Chondrocyte (in vitro differentiated cells): ENCODE measurements at places on chromosomes 3 and 15.

GRCh38 chr15:48796521-48796920 lies 14.3 kb downstream of the CEP152 start:
- DNase-seq, result no peak

DNA sequence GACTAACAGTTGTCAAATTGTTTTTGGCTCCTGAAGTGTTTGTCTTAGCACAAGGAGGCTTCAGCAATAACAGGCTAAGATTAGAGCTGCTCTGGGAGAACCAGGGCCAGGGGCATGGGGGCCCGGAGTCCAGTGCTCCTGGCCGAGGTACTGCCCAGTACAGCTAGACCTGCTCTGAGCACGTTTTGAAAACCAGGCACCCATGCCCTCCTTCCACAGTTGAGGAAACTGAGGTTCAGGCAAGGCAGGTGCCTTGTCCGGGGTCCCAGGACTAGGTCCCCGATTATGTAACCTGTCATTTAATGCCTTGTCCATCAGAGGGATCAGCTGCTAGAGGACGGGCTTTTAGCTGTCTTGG lies 19.2 kb downstream of the KBTBD13 start:
- peak; percentile 39 for DNase-seq

DNA sequence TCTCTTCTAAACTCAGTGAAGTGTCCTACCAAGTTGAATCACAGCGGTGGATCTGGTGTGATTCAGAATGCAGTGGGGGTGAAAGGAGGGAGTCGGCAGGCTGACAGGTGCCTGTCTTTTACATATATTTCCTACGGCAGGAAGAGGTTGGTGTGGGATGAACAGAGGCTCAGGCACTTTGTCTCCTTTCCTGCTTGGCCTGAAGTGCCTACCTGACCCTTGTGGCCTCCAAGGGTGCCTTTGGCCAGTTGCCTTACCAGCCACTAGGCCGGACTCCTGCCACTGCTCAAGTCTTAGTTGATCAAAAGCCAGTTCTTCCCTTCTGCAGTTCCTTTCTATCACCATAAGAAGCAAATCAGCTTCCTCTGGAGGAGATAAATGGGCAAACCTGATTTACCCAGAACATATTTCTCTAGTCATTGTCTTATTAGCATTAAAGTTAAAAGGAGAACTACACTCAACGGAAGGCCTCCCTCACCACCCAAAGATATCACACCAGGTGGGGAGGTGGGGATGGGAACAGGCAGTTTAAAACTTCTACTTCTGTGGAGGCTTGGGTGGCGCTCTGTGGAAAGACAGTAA lies 52.1 kb downstream of the CRTC3 start:
- no peak for DNase-seq

GRCh38 chr15:58380280-58380945 lies 51.4 kb upstream of the LIPC start:
- no peak for DNase-seq

- no peak for DNase-seq
Observed at GRCh38 chr3:4895838-4896237, 83.4 kb upstream of the BHLHE40 start.

GRCh38 chr15:73697033-73697467 lies 12.9 kb downstream of the CD276 start:
- peak; percentile 93 for DNase-seq

DNA sequence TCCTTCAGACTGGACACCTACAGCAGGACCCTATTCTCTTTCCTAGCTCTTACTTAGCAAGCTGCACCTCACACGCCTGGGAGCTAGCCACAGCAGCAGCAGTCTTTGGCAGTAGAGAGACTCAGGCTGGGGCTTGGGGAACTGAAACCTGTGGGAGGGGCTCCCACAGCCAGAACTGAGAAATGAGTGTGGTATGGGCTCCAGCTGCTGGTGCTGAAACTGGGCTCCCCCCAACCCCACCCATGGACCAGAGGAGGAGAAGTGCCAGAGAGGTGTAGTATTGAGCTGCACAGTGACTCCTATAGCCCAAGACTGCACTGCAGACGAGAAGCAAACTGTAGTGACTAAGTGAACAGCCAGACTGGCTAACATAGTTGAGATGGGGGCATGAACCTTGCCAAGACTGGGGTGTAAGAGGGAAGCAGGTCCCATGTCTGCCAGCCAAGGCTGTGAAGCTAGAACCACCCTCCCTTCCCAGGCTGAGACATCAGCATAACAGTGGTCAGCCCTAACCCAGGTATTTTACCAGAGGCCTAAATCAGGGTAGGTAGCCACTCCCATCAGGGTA lies 62.5 kb downstream of the MYO5A start:
- DNase-seq, result no peak

GRCh38 chr3:8627201-8627940 lies 17.2 kb downstream of the SSUH2 start:
- no peak for DNase-seq

DNA sequence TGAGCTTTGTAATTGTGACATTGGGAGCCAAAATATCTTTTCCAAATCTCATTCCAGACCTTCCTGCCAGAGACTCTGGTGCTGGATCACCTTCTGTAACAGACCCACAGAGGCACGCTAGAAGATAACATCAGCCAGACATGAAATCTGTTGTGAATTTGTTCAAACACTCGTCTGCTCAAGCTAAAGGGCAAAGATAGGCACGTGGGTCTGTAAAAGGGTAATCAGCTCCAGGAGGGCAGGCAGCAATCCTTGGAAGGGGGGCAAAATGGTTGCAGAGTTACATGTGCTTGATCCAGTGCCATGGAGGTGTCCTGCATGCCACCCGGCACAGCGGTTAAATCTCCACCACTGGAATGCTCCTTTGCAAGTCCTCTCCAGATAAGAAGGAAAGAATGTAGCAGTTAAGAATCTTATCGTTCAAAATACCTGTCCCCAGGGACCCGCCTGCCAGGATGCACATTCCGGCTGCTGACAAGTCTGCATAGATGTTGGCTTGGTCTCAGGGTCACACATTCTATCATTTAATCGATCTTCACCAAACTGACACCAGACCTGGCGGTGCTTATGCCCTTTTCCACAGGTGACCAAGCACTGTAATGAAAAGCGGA lies 74.8 kb downstream of the ADAMTS9 start:
- no peak for DNase-seq

DNA sequence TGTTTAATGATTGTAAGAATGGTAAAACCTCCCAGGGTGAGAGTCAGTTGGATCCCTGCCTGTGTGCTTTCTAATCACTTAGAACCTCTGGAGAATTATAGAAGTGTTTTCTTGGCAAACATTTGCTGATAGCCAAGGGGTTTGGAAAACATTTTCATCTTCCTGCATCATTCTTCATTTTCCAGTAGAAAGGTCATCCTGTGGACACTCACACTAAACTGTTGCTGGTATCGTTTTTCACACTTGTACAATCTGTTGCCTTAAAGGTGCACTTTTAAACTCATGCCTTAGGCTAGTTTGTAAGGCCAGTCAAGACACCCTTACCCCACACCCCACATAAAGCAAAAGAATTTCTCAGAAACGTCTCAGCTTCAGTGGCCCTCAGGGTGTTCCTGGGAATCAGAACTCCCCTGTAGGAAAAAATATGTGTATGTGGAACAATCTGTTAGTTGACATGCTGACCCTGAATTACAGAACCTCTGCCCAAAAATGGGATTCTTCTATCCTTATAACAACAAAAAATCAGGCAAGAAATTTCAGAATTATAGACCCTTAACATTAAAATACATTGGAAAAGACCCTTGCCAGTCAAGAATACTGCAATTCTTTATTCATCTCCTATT lies 5.8 kb upstream of the PLD1 start:
- DNase-seq, result no peak

GRCh38 chr15:76393614-76394013 lies 57.0 kb downstream of the ISL2 start:
- no peak for DNase-seq

GRCh38 chr3:78338405-78338804 lies 1298.5 kb downstream of the ROBO2 start:
- DNase-seq, result no peak

DNA sequence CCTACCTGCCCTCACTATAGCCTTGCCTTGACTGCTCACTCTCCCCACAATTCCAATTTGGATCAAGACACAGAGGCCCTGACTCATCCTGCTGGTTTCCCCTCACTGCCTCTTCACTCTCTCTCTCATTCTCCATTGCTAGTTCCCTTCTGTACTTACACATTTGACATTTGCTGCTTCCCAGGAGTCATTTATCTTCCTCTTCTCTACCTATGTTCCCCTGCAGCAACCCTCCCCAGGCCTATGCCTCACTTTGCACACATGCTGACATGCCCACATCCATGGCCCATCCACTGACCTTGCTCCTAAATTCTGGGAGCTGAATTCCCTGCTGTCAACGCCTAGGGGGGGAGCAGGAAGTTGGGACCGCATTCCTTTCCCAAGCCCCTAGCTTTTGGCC lies 82.2 kb downstream of the SRGAP3 start:
- no peak for DNase-seq

DNA sequence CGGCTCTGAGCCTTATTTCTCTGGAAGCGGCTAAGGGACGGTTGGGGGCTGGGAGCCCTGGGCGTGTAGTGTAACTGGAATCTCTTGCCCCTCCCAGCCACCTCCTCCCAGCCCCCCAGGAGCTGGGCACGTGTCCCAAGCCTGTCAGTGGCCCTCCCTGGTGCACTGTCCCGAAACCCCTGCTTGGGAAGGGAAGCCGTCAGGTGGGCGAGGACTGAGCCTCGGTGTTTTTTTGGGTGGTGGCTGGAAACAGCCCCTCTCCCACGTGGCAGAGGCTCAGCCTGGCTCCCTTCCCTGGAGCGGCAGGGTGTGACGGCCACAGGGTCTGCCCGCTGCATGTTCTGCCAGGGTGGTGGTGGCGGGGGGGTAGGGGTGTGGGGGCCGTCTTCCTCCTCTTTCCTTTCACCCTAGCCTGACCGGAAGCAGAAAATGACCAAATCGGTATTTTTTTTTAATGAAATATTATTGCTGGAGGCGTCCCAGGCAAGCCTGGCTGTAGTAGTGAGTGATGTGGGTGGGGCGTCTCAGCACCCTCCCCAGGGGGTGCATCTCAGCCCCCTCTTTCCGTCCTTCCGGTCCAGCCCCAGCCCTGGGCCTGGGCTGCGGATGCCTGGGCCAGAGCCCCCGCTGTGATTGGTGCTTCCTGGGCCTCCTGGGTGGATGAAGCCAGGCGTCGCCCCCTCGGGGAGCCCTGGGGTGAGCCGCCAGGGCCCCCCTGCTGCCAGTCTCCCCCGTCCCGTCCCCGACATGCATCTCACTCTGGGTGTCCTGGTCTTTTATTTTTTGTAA lies 58.8 kb upstream of the GOLGA8A start:
- DNase-seq, result no peak

DNA sequence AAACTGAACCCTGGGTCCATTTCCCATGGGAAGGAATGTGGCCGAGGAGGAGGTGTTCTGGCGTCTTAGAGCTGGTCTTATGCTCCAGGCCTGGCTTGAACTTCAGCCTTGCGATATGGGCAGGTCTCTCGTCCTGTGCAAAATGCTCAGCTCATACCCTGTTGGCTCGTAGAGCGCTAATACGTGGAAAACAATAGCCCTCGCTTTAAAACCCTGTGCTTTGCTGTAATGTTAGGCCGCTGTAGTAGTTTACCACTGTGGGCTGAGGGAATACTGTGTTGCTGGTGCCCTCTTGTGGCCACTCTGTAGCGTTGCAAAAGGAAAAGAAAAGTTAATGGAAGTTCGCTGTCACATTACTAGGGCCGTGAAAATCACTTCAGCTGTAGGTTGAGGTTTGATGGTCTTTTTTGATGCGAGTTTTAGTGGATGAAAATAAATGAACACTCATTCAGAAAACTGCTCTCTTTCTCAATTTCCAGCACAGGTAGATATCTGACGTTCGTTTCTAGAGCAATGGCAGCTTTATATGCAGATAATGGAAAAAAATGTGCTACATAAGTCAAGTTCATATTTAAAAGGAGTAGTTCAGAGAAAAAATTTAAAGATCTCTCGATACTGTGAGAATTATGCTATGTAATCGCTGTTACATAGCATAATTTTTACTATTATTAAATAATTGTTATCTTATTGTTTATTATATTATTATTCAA lies 92.9 kb downstream of the MCTP2 start:
- no peak for DNase-seq

GRCh38 chr3:36804295-36805055 lies 40.1 kb upstream of the DCLK3 start:
- DNase-seq, result no peak

GRCh38 chr3:81352867-81353266 lies 408.6 kb downstream of the GBE1 start:
- DNase-seq, result no peak

GRCh38 chr3:174820885-174821284 lies 38.2 kb upstream of the NAALADL2 start:
- DNase-seq, result no peak

- no peak for DNase-seq
Observed at GRCh38 chr15:62069551-62069950, 2.8 kb downstream of the C2CD4A start.

DNA sequence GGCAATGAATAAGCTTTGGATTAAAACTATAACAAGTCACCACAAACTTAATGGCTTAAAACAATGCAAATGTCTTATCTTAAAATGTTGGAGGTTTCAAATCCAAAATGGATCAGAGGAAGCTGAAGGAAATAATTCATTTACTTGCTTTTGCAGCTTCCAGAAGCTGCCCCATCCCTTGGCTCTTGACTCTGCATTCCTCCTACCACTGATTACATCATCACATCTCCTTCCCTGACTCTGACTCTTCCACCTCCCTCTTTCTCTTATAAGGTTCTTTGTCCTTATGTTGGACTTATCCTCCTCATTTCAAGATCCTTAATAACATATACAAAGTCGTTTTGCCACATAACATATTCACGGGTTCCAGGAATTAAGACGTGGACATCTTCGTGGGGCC lies 982.8 kb upstream of the ROBO1 start:
- DNase-seq, result no peak

GRCh38 chr3:160403028-160403545 lies 3.6 kb downstream of the SMC4 start:
- DNase-seq, result no peak

- DNase-seq, result no peak
Observed at GRCh38 chr3:52218454-52218853, 7.0 kb downstream of the TLR9 start.
